Neural progenitor cell (in vitro differentiated cells): ENCODE measurements at places on chromosomes 6 and 20. TPM values are rescaled to one million over a fixed set of nuclear protein-coding genes. Genes with fewer than 3 reads are reported as not detected.

GRCh38 chr6:38116248-38116647, 296.7 kb downstream of the ZFAND3 start:
- peaks cover 26% of the 10 kb centered on the region for H3K4me1 ChIP-seq
- H3K4me3 ChIP-seq = no peak overlapping the region
- no peaks in the 10 kb centered on the region for H3K36me3 ChIP-seq
- H3K27ac ChIP-seq = no peak overlapping the region

- no peaks in the 10 kb centered on the region for H3K27me3 ChIP-seq
- no peak overlapping the region for H3K27ac ChIP-seq
- DNase-seq = no peak
- no peaks in the 10 kb centered on the region for H3K36me3 ChIP-seq
- no peak overlapping the region for H3K4me3 ChIP-seq
- no peaks in the 10 kb centered on the region for H3K4me1 ChIP-seq
These were observed 224.8 kb upstream of the MARCKS start for GRCh38 chr6:113632220-113632864.

GRCh38 chr20:63740070-63740626, 572 bp downstream of the SLC2A4RG start:
- peak; percentile 85 for DNase-seq
- no peaks in the 10 kb centered on the region for H3K36me3 ChIP-seq
- peaks cover 24% of the 10 kb centered on the region for H3K27me3 ChIP-seq
- H3K27ac ChIP-seq = peak overlapping the region; percentile 24

Gene GCNT2
- total RNA-seq = 34.7 and 48.4 TPM in 2 replicates
